Motor neuron (in vitro differentiated cells): ENCODE measurements at places on chromosomes 12 and 14. TPM values are rescaled to one million over a fixed set of nuclear protein-coding genes. Genes with fewer than 3 reads are reported as not detected.

HPD gene
- total RNA-seq = 0.21 TPM in 1 of 2 replicates, not detected in the other

- ATAC-seq = no peak
Observed at GRCh38 chr12:5768581-5769196, 176.4 kb downstream of the ANO2 start.

GRCh38 chr12:104605685-104606084, 148.9 kb downstream of the CHST11 start:
- peak; percentile 73 for ATAC-seq

GRCh38 chr12:1605129-1606020, 11.0 kb upstream of the FBXL14 start:
- ATAC-seq = peak; percentile 81

GRCh38 chr14:32044454-32044853, 32.6 kb upstream of the ARHGAP5 start:
- no peak for ATAC-seq

DNA sequence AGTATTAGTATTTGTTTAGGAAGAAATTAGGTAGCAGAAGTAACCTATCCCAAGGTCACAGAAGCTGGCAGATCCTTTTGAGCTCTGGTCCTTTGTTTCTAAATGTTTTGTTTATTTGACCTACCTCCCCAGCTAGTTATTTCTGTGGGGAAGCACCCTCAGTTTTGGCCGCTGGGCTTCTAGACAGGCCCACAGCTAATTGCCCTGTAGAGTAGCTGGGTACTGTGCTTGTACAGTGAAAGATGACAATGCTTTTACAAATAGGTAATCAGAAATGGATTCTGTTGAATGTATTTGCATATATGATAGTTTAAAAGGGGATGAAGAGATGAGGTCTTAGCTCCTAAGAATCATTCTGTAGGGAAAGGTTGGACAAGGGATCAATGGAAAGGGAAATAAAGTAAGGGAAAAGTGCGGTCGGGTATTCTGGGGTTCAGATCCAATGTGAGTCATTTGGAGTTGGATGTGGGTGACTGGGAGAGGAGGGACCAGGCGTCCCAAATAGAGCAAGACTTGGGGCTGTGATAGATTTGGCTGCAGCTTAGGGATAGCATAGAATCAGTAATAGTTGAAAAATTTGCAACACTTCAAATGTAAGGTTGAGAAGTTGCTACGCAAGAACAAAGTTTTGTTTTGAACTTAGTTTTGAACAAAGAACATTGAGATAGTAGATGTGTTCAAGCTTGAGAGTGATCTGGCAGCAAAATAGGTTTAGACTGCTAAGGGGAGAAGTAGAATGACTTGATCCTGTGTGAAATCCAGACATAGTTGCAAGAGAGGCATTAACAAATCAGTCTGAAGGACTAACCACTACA, 3.6 kb downstream of the NUDT4 start:
- ATAC-seq = no peak

DNA sequence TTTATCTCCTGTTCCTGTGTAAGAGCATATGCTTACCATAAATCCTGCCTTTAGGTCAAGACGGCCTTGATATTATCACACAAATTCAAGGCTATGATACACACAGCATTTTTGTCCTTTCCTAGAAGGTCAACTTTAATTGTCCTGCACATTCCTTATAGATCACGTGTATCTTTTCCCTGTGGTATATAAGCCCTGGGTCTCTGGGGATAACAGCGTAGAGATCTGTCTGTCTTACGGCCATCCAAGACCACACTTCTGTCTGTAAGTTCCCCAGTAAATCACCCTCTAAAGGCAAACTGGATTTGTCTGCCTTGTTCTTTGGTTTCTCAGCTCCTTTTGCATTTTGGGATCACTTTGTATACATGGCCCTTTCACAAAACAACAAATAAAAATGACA, 69.5 kb upstream of the TCL1B start:
- no peak for ATAC-seq

DNA sequence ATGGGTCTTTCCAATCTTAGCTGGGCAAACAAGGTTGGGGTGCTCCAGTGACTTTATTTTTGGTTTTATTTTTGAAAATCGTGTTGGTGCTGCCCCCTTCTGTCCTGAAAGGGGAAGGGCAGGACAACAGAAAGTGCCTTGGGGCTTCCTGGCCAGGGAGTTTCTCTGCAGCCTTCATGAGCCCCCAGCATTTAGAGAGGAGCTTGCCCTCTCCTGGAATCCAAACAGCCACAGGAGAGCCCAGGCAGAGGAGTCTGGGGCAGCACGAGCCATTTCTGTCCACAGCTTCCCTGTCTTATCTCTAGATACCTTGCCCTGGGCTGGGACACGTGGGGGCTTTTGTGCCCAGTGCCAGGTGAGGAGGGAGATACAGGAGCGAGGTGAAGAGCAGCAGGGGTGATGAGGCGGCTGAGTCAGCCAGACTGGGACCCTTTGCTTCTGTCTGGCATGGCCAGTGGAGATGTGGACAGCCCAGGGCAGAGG, 4.4 kb upstream of the C1RL start:
- no peak for ATAC-seq

- peak; percentile 44 for ATAC-seq
Observed at GRCh38 chr14:80388980-80389711, 177.8 kb upstream of the DIO2 start.

DNA sequence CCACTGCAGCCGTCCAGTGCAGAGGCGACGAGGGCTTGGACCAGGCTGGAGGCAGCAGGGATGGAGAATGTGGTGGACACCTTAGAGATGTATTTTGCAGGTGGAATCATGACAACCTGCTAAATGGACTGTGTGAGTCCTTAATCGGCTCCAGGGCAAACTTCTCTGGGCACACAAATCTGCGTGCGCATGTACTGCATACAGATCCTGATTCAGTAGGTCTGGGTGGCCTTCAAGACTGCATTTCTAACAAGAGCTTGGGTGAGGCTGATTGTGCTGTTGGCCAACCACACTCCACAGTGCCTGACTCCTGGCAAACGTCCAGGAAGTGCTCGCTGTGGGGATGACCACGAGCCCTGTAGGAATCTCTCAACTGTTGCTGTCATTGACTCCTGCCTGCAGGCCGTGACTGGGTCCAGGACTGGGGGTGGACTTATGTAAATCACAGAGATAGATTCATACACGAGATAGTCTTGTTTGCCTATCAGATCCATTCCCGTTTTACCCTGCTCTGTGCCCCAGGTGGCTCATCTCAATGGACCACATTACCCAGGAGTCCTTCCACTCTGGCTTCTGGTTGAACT, 27.2 kb downstream of the JDP2 start:
- ATAC-seq = peak; percentile 20

SPTLC2 gene
- total RNA-seq = 14.1 and 14.5 TPM in 2 replicates

DNA sequence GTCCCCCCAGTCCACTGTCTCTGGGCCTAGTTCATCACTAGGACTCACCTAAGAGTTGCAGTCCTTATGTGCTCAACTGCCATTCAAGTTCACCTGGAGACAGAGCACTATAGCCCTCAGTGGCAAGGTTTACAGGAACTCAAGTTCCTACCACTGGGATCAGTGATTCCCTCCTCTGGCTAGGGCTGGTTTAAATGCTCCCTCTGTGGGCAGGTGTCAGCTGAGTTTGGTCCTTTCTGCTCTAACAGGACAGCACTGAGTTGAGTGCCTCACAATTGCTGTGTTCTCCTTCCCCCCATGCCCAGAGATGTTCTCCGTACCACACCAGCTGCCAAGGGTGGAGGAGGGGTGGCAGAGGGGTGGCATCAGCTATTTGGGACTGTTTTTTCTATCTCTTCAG, 20.8 kb upstream of the SAV1 start:
- no peak for ATAC-seq

GRCh38 chr14:39219075-39219499, 14.6 kb upstream of the MIA2 start:
- no peak for ATAC-seq

ERBB3 gene
- 5.9 and 6.9 TPM in 2 replicates for total RNA-seq

KCNK13 gene
- total RNA-seq = 0.05 and 0.13 TPM in 2 replicates

GLI1 gene
- total RNA-seq = 1.7 and 1.9 TPM in 2 replicates

- ATAC-seq = no peak
Observed at GRCh38 chr14:101200650-101201516, 297.4 kb upstream of the RTL1 start.

MYO1A gene
- 0.67 and 0.85 TPM in 2 replicates for total RNA-seq
